A172 (cell line): ENCODE measurements at places on chromosomes 7 and 10. TPM values are rescaled to one million over a fixed set of nuclear protein-coding genes. Genes with fewer than 3 reads are reported as not detected.

- DNase-seq, result peak; percentile 14
Measured at GRCh38 chr7:127768241-127768640, 116.2 kb downstream of the SND1 start.

Gene SAP25
- total RNA-seq, result 0.19 and 0.55 TPM in 2 replicates

Gene SDK1
- 1.8 and 2.5 TPM in 2 replicates for total RNA-seq

- DNase-seq, result peak; percentile 90
Measured at GRCh38 chr10:29811751-29812427, 177.1 kb upstream of the SVIL start.

- DNase-seq, result no peak
Measured at GRCh38 chr10:114507449-114507848, 103.1 kb upstream of the AFAP1L2 start.

DNA sequence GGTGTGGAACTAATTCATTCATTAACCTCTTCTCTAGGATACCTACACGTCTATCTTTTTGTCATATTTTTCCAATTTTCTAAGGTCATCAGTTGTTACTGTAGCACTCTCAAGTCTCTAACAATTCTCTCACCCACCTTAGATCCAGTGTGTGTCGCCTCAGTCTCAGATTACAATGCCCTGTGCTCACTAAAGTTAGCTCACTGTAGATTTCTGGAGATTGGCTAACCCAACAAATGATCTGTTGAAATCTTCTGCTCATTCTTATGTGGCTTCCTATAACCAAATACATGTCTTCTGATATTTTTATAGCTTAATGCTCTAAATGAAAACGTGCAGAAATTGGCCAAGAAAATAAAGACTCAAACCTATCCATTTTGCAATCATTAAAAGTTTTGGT lies 142.6 kb downstream of the SLC25A13 start:
- DNase-seq, result no peak

- DNase-seq, result no peak
Measured at GRCh38 chr10:61877887-61878739, 23.4 kb upstream of the ARID5B start.

- DNase-seq, result no peak
Measured at GRCh38 chr7:29077176-29077575, 69.2 kb downstream of the CPVL start.

- peak; percentile 46 for DNase-seq
Measured at GRCh38 chr7:47337531-47337930, 244.4 kb downstream of the TNS3 start.

- no peak for DNase-seq
Measured at GRCh38 chr7:55502858-55503440, 69.4 kb downstream of the VOPP1 start.
